ENCODE measurements at places on chromosomes 12 and 14.

GRCh38 chr12:49369411-49370145 lies 2.3 kb downstream of the SPATS2 start:
- no peak for DNase-seq

DNA sequence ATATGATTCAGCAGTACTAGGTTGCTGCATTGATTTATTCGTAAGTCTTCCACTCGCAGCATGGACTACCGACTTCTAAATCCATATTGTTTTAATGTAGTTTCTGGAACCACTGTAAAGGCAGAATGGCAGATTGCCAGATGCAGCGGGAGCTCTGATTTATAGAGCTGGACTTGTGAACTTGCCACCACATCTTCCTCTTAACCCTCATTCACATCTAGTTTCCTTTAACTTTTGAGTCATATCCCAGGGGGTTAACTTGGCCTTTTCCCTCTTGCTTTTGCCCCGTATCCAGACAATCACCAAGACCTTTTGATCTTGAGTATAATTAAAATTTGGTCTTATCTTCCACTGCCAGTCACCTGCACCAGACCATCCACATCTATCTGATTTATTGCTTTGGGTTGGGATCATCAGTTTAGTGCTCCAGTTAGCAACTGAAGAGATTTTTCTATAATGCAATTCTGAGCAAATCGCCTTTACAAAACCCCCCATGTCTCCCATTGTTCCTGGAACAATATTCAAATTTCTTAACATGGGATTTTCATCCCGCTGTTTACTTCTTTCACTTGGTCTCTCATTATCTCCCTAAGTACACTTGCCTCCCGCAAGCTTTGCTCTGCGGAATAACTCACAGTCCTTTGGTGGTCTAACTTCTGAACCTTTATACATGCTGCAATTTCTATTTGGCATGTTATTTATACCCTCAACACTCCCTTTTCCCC lies 130.5 kb downstream of the ACSS3 start:
- DNase-seq, result no peak

DNA sequence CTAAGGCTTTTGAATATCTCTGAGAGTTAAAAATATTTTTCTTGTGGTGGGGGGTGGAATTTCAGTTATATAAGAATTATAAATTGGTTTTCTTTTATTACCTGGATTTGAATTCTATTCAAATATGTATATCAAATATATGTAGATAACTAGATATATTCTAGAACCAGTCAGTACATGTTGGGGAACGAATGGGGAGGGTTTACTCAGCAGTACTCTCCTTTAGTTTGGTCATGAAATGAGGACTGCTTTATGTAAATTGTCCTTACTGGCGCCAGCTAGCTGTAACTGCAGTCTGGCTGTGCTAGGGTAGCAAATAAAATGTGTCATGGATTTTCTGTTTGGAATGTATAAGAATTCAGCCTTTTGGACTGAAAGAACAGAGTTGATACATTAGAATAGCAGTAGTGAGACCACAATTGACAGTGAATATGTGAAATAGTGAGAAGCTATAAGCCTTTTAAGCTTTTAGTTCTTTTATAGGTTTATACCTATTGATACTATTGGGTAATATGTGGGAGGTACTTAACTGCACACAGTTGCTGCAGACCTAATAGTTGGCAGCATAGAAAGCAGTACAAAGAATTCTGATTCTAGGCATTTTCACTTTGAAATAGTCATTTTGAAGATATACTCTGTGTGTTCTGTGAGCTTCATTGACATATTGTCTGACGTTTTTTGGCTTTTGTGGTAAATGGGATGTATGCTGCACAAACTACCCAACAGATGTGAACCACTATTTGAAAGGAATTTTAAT lies 29.0 kb downstream of the ATF7IP start:
- peak; percentile 70 for DNase-seq

- DNase-seq, result no peak
Observed at GRCh38 chr14:55240526-55241178, 30.6 kb upstream of the FBXO34 start.

- DNase-seq, result no peak
Observed at GRCh38 chr12:117076410-117077372, 22.5 kb downstream of the TESC start.

- DNase-seq, result peak; percentile 84
Observed at GRCh38 chr12:101939856-101940265, 62.5 kb downstream of the DRAM1 start.

DNA sequence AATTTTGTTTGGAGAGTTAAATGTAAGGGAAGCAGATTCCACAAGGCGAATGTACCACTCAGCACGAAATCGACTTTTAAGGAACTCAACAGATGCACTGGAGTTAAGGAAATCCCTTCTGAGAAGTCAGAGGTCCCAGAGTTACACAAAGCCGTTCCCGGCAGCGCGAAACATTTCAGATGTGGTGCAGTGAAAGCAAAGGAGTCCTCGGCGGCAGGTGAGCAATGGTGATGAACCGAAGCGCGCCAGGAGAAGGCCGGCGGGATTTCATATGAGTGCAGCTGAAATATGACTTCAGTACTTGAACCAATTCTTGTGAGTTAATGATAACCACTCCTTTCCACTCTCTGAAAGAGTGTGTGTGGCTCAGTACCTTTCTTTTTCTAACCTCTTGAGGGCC lies 183.2 kb downstream of the GRIP1 start:
- no peak for DNase-seq

DNA sequence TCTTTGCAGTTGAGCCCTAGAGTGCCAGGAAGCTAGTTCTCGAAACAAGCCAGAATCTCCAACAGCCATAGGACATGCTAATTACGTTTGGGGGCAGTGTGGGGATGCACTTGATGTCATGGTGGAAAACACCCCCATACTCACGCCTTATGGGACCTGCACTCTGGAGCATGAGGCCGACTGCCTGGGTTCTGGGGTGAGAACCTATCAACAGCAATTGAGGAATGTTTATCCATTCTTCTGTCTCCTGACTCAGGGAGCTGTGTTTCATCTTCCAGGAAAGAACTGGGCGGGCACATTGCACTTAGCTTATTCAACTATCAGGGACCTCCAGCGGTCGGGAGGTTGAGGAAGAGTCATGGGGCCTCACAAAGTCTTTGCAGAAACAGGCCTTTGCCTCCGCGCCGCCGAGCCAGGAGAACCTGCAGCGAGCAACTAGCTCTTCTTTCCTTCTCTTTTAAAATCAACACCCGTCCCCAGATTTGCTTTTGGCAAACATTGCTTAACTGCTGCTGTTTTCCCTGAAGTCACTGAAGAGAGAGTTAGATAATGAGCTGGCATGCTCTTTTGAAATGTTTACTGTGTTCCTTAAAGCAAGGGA lies 226.1 kb upstream of the DIO3 start:
- peak; percentile 26 for DNase-seq

- peak; percentile 94 for DNase-seq
Observed at GRCh38 chr12:53046655-53047220, 3.1 kb upstream of the TNS2 start.

DNA sequence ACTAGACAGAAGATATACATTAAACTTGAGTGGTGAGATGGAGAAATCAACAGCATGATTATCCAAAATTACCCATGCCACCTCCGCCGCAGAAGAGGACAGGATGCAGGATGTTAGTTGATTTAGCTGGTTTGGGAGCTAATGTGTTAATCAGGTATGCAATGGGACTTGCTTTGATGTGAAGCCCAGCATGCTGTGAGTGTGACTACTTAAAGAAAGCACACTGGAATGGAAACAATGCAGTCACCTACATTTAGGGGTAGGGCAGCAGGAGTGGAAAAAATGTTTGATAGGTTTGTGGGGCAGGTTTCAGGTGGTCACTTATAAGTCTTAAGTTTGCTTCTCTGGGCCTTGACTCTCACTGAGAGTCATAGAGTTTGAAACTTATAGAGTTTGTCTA lies 170.0 kb upstream of the DAAM1 start:
- no peak for DNase-seq

GRCh38 chr12:22409377-22410164 lies 75.1 kb upstream of the ST8SIA1 start:
- DNase-seq, result peak; percentile 5
